ENCODE measurements at places on chromosomes 11 and 22.

GRCh38 chr11:67500831-67501715, 4.1 kb downstream of the PITPNM1 start:
- H3K36me3 ChIP-seq = peaks cover 8% of the 10 kb centered on the region
- peaks cover 23% of the 10 kb centered on the region for H3K4me1 ChIP-seq
- peak overlapping the region; percentile 77 for H3K27ac ChIP-seq
- H3K4me3 ChIP-seq = peak overlapping the region; percentile 34
- no peaks in the 10 kb centered on the region for H3K27me3 ChIP-seq

- H3K4me3 ChIP-seq = no peak overlapping the region
- H3K27me3 ChIP-seq = no peaks in the 10 kb centered on the region
- no peak for DNase-seq
- H3K36me3 ChIP-seq = no peaks in the 10 kb centered on the region
- peaks cover 24% of the 10 kb centered on the region for H3K4me1 ChIP-seq
Measured at GRCh38 chr11:4050138-4050537, 44.5 kb upstream of the RRM1 start.

DNA sequence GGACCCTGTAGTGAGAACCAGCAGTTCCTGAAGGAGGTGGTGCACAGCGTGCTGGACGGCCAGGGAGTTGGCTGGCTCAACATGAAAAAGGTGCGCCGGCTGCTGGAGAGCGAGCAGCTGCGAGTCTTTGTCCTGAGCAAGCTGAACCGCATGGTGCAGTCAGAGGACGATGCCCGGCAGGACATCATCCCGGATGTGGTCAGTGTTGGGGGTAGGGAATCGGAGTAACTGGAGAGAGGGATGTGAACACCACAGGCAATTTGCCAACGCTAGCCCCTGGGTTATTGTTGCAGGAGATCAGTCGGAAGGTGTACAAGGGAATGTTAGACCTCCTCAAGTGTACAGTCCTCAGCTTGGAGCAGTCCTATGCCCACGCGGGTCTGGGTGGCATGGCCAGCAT, 19.9 kb downstream of the MADD start:
- H3K4me1 ChIP-seq = peaks cover 9% of the 10 kb centered on the region
- DNase-seq = no peak
- no peak overlapping the region for H3K27ac ChIP-seq
- H3K4me3 ChIP-seq = no peak overlapping the region
- no peaks in the 10 kb centered on the region for H3K27me3 ChIP-seq
- peaks cover 40% of the 10 kb centered on the region for H3K36me3 ChIP-seq

GRCh38 chr11:32894149-32894827, 1.7 kb downstream of the QSER1 start:
- peak overlapping the region; percentile 87 for H3K4me3 ChIP-seq
- no peaks in the 10 kb centered on the region for H3K27me3 ChIP-seq
- no peaks in the 10 kb centered on the region for H3K36me3 ChIP-seq

DNA sequence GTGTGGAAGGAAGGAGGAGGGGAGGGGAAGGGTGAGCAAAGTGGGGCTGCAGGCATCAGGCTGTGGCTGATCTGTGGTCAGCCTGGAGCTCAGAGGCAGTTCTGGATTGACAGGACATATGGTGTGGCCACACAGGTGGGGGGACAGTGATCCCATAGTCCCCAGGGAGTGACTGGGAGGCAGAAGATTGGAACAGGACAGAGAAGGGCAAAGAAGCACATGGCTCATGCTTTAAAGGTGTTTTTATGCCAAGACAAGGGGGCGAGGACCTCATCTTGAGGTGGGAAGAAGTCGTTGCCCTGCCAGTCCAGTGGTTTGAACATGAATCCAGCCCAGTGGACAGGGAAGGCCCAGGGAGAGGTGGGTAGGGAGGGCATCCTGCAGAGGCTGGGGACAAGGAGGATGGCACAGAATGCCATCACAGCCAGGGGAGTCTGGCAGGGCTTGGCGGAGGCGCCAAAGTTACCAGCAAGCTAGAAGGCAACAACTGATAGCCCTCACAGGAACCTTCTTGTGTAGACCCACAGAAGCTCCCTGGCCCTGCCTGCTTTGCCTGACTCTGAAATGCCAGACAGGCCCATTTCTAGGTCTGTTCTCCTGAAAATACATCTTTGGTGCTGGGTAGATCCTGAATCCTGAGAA, 3.1 kb downstream of the BET1L start:
- H3K36me3 ChIP-seq = no peaks in the 10 kb centered on the region
- DNase-seq = no peak
- H3K4me1 ChIP-seq = peaks cover 38% of the 10 kb centered on the region
- H3K27me3 ChIP-seq = no peaks in the 10 kb centered on the region

DNA sequence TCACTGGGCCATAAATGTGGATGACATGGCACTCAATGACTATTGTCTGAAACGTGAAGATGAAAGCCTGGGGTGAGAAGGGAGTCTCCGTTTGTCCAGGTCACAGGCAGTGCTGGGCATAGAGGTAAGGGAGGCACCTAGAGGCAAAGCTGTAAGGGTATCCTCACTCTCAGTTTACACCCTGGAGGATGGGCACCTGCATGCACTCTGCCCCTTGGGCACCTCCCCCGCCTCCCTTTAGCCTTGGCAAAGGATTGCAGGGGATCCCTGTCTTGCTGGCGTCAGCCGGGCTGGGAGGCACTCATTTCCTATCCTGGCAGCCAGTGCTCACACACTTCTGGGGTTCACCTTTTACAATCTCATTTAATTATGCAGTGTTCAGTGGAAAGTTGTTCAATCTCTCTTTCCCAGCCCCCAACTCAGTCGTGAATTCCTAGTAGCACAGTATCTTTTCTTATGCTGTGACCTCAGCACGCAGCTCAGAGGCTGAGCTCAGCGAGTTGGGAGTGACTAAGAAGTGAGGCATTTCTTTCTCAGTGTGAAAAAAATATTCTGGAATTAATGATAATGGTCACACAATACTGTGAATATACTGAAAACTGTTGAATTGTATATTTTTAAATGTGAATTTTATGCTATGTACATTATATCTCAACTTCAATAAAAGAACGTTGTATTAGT, 866.6 kb downstream of the BRD1 start:
- peaks cover 36% of the 10 kb centered on the region for H3K27me3 ChIP-seq
- no peak for DNase-seq
- no peaks in the 10 kb centered on the region for H3K36me3 ChIP-seq
- no peak overlapping the region for H3K27ac ChIP-seq

- H3K4me1 ChIP-seq = peaks cover 17% of the 10 kb centered on the region
- H3K27ac ChIP-seq = no peak overlapping the region
- peaks cover 41% of the 10 kb centered on the region for H3K27me3 ChIP-seq
- no peaks in the 10 kb centered on the region for H3K36me3 ChIP-seq
Measured at GRCh38 chr11:119709638-119710346, 19.2 kb downstream of the NECTIN1 start.

DNA sequence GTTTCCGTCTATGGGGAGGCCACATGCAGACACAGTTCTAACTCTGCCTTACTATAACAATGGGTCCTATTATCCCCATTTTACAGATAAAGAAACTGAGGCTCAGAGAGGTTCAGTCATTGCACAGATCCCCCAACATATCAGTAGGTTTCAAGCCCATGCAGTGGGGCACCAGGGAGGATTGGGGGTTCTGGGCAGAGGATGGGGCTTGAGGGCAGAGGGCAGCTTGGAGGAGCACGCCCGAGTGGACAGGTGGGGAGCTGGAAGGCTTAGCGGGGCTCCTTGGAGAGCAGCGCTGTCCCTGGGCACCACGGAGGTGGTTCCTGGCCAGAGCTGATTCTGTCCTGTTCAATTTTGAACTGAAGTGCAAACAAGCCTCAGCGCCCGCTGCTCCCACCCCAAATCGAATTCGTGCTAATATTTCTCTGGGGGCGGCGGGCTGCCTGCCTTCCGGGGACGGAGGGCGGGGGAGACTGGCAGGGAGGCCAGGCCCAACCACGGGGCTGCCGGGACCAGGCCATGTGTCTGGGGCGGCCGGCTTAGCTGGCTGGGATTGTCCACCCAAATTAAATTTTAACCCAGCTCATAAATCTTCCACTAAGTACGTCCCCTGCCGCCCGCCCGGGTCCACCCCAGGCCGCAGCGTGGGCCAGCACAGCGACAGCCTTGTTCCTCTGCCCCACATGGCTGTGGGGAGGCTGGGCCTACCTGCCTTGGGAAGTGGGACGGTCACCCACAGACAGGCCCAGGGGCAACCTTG, 49.4 kb downstream of the FLRT1 start:
- H3K36me3 ChIP-seq = no peaks in the 10 kb centered on the region
- H3K4me1 ChIP-seq = no peaks in the 10 kb centered on the region
- no peak overlapping the region for H3K4me3 ChIP-seq
- no peak for DNase-seq
- no peak overlapping the region for H3K27ac ChIP-seq

Measured in natural killer cell treated with Interleukin-12 subunit alpha and Interleukin-12 subunit beta and Interleukin-15 and Interleukin-18, amount 100 ng/mL, for 72 hours (primary cell).